Left kidney (tissue), 8 donors: ENCODE measurements at places on chromosomes 4 and X. TPM values are rescaled to one million over a fixed set of nuclear protein-coding genes. Genes with fewer than 3 reads are reported as not detected.

Gene TEX13B
- not detected for polyA plus RNA-seq

Gene NEIL3
- polyA plus RNA-seq, result 9.3 TPM

Gene ERCC6L
- polyA plus RNA-seq, result 6.9 TPM

Gene DIAPH2
- polyA plus RNA-seq, result 8.9 TPM

Gene DRD5
- polyA plus RNA-seq, result 0.83 TPM
